HTR-8/SVneo (cell line): ENCODE measurements at places on chromosomes 7 and 10.

DNA sequence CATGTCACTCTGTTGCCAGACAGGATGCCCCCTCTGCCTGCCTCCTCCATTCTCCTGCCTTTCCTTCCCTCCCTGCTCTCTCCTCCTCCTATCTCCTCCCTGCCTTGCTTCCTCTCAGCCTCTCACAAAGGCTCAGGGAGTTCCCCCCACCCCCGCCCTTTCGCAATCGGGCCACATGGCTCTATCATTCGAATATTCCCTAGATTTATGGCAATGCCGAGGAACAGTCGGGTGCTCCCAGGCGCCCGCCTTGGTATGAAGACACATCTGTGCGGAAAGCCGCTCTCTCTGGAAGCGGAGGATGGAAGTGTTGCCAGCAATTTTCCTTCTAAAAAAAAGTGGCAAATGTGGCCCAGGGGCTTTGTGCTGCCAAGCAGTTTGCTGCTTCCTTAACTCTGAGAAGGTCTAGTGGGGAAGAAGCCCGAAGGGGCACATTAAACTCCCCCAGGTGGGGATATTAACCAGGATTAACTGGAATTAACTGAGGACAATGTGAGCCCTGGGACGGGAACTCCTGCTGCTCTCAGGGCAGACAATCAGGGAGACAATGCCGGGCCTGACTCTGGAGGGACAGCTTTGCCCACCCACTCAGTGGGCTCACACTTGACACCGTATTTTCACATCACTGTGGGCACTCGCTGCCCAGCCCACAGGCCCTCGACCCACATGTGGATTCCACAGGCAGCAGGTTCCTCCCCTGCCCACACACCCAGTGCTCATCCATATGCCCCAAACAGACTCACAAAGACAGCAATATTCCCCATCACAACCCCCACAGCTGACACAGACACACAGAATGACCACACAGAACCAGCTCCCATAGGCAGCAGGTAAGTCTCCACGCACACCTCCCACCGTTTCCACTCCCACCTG is 88.4 kb upstream of the SMNDC1 start:
- no peak for DNase-seq

- peak; percentile 69 for DNase-seq
Measured at GRCh38 chr10:34814223-34814912, 728 bp downstream of the PARD3 start.

DNA sequence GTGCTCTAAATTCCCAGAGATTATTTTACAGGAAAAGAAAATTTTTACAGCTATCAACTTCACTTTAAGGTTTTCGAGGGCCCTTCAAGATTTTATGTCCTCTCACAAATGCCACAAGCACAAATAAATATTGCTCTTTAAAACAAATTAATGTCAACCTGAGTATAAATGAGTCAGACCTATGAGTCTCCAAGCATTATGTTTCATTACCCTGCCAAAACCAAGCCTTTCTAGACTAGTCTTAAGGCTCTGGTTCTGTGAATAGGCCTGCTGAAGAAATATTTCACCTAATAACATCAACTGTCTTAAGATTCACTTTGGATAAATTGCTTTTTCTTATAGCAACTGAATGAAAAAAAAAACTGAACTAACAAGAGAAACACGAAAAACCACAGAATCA is 153.0 kb downstream of the PDE1C start:
- DNase-seq, result no peak

DNA sequence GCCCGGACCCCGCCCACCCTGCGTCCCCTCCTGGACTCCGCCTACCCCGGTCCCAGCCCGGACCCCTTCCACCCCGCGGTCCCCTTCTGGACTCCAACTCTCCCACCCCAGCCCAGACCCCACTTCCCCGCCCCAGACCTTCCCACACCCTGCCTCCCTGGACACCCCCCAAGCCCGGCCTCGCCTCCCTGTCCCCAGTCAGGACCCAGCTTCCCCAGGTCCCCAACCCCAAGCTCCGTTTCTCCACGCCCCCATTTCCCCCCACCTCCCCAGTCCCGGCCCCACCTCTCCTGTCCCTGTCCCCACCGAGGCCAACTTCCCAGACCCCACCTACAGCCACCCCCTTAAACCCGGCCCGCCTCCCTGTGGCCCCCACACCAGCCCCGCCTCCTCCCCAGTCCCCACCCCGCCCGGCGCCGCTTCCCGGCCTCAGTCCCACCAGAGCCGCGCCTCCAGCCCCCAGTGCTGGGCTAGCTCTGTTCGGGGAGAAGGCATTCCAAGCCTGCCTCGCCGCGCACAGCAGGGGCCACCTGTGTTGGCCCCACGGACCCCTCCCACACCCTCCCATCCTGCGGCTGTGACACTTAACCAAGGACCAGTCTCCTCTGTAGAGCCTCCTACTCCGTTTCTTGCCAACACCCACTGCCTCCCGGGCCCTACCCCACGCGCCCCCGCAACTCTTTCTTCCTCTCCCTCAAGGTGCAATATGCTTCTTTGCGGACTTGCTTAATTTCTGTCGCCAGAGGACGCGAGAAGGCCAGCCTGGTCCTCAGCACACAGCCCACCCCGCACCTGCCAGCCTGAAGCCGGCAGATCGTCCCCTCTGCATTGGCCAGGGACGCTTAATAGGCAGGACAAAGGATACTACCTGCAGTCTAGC is 736 bp upstream of the ITIH5 start:
- no peak for DNase-seq

DNA sequence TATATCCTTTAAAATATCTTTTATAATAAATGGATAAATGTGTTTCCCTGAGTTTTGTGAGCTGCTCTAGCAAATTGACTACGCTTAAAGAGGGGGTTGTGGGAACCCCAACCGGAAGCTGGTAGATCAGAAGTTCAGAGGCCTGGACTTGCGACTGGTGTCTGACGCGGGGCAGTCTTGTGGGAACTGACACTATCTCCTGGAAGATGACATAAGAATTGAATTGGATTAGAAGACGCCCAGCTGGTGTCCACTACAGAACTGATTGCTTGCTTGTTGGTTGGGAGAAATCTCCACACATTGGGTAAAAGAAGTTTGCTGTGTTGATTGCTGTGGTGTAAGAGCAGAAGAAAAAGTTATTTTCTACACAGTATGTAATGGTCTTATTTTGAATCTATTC is 51.1 kb upstream of the AHR start:
- DNase-seq, result no peak

- no peak for DNase-seq
Measured at GRCh38 chr10:69202332-69202731, 17.8 kb upstream of the HKDC1 start.

GRCh38 chr10:119933179-119933578 is 40.6 kb downstream of the SEC23IP start:
- peak; percentile 13 for DNase-seq

- no peak for DNase-seq
Measured at GRCh38 chr7:127582361-127582760, 3.0 kb downstream of the GCC1 start.

GRCh38 chr10:118436742-118437141 is 94.6 kb upstream of the FAM204A start:
- DNase-seq, result no peak

DNA sequence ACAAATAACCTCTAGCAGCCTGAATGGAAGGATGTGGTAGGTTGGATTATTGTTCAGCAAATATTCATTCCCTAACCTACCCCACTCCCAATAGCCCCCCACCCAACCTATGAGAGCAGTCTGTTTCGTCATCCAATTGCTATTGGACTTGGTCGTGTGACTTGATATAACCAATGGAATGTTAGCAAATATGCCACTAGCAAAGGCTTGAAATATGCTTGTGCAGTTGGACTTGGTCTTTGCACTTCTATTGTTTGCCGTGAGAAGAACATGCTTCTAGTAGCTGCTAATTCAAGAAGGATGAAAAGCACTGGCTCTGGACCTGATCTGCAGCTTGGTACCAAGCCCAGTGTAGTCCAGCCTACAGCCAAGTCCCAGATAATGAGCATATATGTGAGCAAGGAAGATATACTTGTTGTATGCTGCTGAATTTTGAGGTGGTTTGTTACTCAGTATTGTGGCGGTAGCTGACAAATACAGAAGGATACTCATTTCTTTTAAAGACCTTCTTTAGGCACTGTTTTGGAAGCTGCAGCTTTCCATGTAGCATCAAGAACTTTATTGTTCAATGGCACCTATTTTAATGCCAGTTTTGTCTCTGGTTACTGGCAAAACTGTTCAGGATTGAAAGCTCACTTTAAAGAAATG is 180.4 kb downstream of the EXOC4 start:
- no peak for DNase-seq

GRCh38 chr7:53351681-53352080 is 316.2 kb downstream of the POM121L12 start:
- DNase-seq, result no peak

DNA sequence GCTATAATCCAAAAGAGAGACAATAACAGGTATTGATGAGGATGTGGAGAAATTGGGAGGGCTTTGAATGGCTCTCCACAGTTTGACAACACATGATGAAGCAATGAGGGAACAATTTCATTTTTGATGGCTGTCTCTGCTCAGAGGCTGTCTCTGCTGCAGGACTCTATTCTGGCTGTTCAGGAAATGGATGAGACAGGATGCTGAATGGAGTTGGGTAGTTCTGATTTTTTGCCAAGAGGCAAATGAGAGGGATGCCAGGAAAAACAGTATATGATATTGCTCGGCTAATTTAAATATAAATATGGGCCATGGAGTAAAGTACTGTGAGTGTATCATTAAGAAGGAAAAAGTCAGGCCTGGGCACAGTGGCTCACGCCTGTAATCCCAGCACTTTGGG is 16.8 kb downstream of the APBB1IP start:
- no peak for DNase-seq

GRCh38 chr7:110675383-110676103 is 415.4 kb upstream of the LRRN3 start:
- DNase-seq, result no peak

DNA sequence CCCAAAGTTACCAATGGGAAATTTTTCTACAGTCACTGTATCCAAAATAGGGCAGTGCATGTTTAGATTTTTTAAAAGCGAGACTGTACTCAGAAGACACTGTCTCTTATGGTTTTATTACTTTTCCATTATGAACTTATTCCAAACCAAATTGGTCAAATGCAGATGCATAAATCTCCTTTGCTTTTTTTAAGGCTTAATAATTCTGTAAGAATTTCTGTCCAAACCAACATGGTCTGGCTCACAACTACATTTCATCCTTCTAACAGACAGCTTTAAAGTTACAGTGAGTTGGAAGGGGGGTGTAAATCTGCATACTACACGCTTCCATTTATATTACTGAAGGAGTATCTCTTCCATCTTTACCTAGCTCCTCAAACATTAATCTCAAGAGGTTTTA is 199.2 kb downstream of the SLC25A13 start:
- DNase-seq, result no peak

- no peak for DNase-seq
Measured at GRCh38 chr10:98878418-98878817, 357.2 kb downstream of the HPSE2 start.

DNA sequence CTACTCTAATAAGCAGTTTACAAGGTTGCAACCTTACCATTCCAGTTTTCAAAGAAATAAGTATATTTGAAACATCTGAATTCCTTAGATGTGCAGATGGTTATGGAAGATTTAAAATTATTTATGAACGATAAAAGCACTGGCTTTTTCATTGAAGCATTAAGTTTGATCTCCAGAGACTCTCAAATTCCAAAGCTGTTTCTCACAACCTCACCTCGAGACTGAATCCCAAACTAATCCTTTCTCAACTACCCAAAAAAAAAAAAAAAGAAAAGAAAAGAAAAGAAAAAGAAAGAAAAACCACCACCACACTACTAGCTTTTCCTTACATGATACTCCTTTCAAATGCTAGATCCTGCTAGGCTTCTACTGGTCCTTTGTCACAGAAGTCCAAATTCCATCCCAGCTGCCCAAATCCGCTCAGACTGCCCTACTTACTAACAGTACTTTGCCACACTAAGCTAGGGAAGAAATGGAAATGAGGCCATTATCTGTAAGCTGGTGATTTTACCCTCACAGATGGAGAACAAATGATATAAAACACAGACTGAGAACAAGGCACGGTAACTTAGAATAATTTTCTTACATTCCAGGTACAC is 100.6 kb upstream of the CDK1 start:
- DNase-seq, result no peak

DNA sequence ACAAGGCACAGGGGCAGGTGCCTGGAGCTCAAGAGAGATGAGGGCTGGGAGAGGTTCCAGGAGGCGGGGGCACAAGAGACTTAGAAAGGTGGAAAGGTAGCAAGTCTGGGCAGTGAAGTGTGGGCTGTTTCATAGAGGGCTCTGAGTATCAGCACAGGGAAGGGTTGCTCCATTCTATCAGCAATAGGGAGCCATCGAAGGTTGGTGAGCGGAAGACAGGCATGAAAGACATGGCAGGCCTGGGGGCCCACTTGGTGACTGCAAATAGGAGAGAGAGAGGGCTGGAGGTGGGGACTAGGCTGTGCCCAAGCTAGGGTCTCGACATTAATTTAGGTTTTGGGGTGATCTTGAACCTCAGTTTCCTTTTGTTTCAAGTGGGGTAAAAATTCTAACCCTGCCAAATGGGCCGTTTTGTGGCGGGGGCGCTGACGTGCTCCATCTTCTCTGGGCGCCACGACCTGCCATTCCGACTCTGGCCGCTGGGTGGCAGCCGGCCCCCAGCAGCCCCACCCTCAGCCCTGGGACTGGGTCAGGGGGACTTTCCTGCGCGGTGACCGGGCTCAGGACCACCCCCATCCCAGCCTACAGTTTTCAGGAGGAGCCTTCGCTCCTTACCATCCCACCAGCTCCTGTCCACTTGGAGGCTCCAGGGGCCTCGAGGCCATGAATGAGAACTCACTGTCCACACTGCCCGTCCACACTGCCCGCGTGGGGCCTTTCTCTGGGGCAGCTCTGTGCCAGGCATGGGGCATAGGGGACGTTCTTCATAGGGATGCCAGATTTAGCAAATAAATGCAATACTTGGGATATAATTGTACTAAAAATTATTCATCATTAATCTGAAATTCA is 37.2 kb upstream of the PCBD1 start:
- peak; percentile 58 for DNase-seq

DNA sequence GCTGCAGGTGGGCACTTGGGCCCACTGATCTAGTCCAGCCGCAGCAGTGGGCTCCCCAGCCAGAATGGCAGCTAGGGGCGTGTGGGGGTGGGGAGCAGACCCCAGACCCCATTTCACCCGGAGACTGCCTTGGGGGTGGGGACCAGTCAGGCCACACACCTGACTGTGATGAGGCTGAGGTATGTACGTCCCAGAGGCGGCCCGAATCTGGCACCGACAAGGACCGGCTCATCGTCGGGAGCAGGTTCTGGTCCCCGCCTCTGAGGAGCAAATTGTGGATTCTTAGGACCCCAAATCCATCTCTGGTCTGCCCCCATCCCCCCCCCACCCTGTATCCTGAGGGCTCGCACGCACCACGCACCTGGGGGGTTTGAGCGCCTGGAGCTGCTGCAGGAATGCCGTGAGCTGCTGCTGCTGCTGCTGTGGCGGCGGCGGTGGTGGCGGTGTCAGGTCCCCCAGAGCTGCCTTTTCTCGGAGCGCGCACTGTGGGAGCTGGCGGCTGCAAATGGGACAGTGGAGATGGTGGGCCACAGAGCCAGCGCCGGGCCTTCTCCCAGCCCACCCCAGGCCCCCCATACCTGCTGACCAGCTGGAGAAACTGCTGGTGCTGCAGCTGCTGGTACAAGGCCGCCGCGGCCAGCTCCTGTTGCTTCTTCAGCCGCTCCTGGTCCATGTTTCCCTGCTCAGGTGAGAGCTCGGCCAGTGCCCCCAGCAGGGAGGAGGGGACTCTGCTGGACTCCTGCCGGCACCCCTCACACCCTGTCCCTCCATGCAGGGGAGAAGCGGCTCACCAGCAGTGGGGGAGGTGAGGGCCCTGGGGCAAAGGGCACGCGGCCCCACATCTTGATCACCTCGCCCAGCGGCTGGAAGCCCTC is 10.2 kb downstream of the GIGYF1 start:
- no peak for DNase-seq
